Liver (tissue), 10 donors: ENCODE measurements at places on chromosomes 7 and 10. TPM values are rescaled to one million over a fixed set of nuclear protein-coding genes. Genes with fewer than 3 reads are reported as not detected.

Gene VWC2
- not detected for polyA plus RNA-seq

GRCh38 chr7:11424006-11424405 lies 408.0 kb downstream of the THSD7A start:
- H3K4me3 ChIP-seq, result no peak overlapping the region
- H3K27ac ChIP-seq, result no peak overlapping the region
- no peak for DNase-seq
- no peaks in the 10 kb centered on the region for H3K27me3 ChIP-seq

Gene ADRB1
- polyA plus RNA-seq, result not detected

Gene EPHA1
- polyA plus RNA-seq, result 10.3 TPM

Gene SPACDR
- not detected for polyA plus RNA-seq

- no peak for DNase-seq
- no peaks in the 10 kb centered on the region for H3K36me3 ChIP-seq
- H3K27ac ChIP-seq, result no peak overlapping the region
- H3K4me3 ChIP-seq, result no peak overlapping the region
- H3K27me3 ChIP-seq, result no peaks in the 10 kb centered on the region
- no peaks in the 10 kb centered on the region for H3K4me1 ChIP-seq
Observed at GRCh38 chr7:82740246-82740848, 296.8 kb upstream of the CACNA2D1 start.

DNA sequence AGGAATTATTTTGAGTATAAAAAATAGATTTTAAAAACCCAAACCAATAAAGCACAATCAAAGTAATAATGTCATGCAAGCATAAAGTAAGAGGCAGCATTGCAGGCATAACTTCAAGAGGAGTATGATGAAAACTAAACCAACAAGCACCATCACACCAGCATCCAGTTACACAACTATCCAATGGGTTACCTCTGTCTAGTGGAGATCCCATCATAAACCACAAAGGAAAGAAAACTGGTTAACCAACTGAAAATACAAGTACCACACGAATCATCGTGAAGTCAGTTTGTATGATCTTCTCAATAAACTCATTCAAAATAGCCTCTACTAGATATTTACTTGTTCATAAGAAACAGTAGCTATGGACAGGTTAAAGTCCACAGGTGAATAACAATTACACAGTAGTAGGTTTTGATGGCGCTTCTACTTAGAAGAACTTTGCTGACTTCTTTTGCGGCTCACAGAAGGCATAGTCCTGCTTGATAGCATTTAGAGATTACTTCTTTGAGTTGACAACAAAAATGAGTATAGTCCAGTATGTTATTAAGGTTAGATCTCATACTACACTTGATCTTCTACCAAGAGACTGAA lies 116.6 kb downstream of the MICU1 start:
- H3K36me3 ChIP-seq, result no peaks in the 10 kb centered on the region
- DNase-seq, result no peak
- H3K27ac ChIP-seq, result peak overlapping the region; percentile 53
- no peak overlapping the region for H3K4me3 ChIP-seq
- H3K27me3 ChIP-seq, result no peaks in the 10 kb centered on the region

DNA sequence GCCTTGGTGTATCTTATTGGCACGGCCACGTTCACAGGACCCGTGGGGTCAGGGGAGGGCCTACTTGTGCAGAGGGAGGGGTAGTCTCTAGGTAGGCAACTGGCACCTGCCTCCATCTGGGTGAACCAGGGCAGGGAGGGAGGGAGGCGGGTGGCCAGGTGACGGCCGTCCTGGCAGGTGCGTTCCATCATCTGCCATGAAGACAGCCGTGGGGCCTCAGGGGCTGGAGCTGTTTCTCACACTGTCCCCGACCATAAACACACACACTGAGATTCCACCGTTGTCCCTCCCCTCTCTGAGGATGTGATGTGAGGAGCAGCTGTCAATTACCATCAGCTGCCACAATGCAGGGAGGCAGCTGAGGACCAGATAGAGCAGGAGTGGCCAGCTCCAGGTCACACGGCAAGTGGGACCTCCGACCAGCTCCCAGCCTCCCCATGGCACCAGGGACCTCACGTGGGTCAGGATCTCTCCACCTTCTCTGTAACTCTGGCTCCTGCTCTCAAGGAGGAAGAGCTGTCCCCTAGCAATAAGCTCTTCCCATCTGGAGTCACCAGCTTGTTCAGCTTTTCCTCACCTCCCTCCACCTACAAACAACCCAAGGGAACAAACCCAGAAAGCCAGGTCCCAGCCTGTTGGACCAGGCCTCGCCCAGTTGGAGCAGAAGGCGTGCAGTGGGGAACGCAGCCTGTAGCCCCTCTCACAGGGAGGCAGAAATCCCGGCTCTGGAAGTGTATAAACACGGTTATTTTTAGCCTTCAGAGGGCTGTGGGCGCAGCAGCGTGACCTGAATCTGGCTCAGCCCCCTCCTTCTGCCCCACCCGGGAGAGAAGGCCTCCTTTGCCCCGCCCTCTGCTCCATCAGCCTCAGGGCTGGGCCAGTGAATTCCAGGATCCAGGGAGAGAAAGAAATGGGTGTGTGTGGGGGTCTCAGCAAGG lies 33.1 kb downstream of the ZMIZ1 start:
- no peaks in the 10 kb centered on the region for H3K36me3 ChIP-seq
- peaks cover 43% of the 10 kb centered on the region for H3K4me1 ChIP-seq
- no peak for DNase-seq
- H3K27me3 ChIP-seq, result no peaks in the 10 kb centered on the region
- peak overlapping the region; percentile 28 for H3K27ac ChIP-seq

DNA sequence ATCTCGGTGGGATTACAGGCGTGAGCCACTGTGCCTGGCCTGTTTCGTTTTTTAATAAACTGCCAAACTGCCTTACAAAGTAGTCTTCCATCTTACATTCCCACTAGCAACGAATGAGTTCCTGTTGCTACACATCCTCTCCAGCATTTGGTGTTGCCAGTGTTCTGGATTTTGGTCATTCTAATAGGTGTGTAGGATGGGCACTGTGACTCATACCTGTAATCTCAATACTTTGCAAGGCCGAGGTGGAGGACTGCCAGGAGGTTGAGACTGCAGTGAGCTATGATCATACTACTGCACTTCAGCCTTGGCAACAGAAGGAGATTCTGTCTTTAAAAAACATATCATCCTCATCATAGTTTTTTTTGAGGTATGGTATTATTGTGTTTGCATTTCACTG lies 21.4 kb upstream of the RSBN1L start:
- no peaks in the 10 kb centered on the region for H3K4me1 ChIP-seq
- H3K27ac ChIP-seq, result no peak overlapping the region
- DNase-seq, result no peak
- no peak overlapping the region for H3K4me3 ChIP-seq
- H3K27me3 ChIP-seq, result no peaks in the 10 kb centered on the region

Gene AKR1E2
- 0.58 TPM for polyA plus RNA-seq

DNA sequence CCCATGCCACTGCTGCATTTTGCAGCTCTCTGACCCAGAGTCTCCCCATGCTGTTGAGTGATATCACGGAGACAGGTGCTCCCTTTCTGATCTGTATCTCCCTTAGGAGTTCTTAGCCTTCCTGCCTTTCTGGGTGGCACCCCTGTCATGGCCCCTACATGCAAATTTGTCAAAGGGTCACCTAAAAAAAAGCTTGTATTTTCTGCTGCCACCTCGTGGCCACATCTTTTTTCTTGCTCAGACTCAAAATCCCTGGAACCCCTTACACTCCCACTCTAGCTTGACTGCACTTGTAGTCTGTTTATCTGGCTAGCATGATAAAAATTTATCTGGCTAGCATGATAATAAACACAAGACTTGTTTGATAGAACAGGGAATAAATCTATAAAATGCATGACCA lies 809.1 kb downstream of the SORCS1 start:
- no peaks in the 10 kb centered on the region for H3K4me1 ChIP-seq
- H3K36me3 ChIP-seq, result no peaks in the 10 kb centered on the region
- no peak for DNase-seq
- H3K27ac ChIP-seq, result no peak overlapping the region

DNA sequence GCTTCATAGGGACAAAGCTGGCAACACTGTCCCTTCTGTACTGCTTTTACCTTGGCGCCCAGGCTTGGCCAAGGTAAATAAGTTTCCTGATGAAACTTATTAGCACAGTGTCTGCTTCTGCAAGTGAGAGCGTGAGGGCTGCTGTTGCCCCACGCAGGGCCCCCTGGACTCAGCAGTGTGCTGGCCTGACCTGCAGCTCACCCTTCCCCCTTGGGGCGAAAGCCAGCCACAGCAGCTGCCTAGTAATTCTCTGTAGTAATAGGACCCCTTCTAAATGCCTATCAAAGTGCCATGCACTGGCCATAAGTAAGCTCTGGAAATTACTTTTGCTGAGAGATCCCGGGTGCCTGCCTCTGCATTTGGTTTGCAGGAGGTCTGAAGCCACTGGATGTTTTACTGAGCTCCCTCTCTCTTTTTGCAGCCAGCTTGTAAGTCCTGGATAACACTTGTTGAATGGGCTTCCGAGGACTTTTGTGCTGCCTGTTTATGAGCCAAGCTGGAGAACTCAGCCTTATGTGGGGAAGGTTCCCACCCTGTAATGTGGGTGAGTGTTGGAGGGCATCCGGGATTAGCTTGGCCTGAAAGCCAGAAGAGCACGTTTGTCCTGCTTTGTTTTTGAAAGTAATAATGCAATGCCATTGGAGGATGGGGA lies 293.9 kb downstream of the C7orf25 start:
- H3K4me3 ChIP-seq, result no peak overlapping the region
- no peak overlapping the region for H3K27ac ChIP-seq
- H3K27me3 ChIP-seq, result no peaks in the 10 kb centered on the region

- no peaks in the 10 kb centered on the region for H3K36me3 ChIP-seq
- no peaks in the 10 kb centered on the region for H3K27me3 ChIP-seq
- no peak for DNase-seq
- H3K4me1 ChIP-seq, result no peaks in the 10 kb centered on the region
- no peak overlapping the region for H3K4me3 ChIP-seq
Observed at GRCh38 chr10:42999385-43000020, 77.4 kb upstream of the RET start.

DNA sequence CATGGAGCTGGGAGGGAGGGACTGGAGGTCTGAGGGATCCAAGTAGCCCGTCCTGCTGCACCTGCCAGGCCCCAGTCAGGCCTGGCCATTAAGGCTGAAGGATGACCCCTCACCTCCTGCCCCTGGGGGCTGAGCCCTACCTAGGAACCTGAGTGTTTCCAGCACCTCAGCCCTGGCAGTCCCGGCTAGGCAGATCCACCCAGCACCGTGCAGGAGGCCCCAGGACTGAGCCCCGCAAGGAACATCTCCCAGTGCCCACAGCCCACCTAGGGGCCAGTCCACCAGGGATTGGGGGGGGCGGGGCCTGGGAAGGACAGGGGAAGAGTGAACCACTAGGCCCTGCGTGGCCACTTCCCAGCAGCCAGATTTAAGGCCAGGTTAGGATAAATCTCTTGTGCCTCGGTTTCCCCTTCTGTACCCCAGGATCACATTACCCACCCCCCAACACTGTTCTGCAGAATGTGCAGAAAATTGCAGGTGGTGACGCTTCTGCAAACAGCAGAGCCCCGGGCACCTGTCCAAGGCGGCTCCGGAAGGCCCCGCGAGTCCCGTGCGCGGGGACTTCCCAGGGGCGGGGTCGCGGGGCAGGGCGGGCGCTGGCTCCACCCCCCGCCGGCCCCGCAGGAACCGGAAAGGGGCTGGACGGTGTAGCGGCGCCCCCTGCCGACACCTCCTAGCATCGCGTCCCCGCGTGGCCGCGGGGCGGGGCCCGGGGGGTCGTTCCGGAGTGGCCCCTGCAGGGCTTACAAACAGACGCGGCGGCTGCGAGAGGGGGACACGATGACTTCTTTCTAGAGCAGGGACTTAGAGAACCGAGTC lies 55.9 kb downstream of the PWWP2B start:
- no peaks in the 10 kb centered on the region for H3K36me3 ChIP-seq
- no peak overlapping the region for H3K27ac ChIP-seq
- no peaks in the 10 kb centered on the region for H3K27me3 ChIP-seq
- no peak overlapping the region for H3K4me3 ChIP-seq
- DNase-seq, result peak; percentile 83
- peaks cover 11% of the 10 kb centered on the region for H3K4me1 ChIP-seq

GRCh38 chr7:7816816-7817536 lies 98.6 kb upstream of the RPA3 start:
- no peak overlapping the region for H3K4me3 ChIP-seq
- H3K27ac ChIP-seq, result no peak overlapping the region
- no peak for DNase-seq
- no peaks in the 10 kb centered on the region for H3K36me3 ChIP-seq

GRCh38 chr10:79090134-79090803 lies 21.5 kb downstream of the ZMIZ1 start:
- H3K27ac ChIP-seq, result no peak overlapping the region
- peaks cover 46% of the 10 kb centered on the region for H3K4me1 ChIP-seq
- H3K4me3 ChIP-seq, result no peak overlapping the region
- no peak for DNase-seq
- no peaks in the 10 kb centered on the region for H3K27me3 ChIP-seq
- H3K36me3 ChIP-seq, result no peaks in the 10 kb centered on the region

- H3K27me3 ChIP-seq, result no peaks in the 10 kb centered on the region
- no peak overlapping the region for H3K4me3 ChIP-seq
- DNase-seq, result peak; percentile 84
- no peaks in the 10 kb centered on the region for H3K4me1 ChIP-seq
Observed at GRCh38 chr7:1432411-1433082, 26.7 kb downstream of the MICALL2 start.

Gene ALDH18A1
- 19.2 TPM for polyA plus RNA-seq

DNA sequence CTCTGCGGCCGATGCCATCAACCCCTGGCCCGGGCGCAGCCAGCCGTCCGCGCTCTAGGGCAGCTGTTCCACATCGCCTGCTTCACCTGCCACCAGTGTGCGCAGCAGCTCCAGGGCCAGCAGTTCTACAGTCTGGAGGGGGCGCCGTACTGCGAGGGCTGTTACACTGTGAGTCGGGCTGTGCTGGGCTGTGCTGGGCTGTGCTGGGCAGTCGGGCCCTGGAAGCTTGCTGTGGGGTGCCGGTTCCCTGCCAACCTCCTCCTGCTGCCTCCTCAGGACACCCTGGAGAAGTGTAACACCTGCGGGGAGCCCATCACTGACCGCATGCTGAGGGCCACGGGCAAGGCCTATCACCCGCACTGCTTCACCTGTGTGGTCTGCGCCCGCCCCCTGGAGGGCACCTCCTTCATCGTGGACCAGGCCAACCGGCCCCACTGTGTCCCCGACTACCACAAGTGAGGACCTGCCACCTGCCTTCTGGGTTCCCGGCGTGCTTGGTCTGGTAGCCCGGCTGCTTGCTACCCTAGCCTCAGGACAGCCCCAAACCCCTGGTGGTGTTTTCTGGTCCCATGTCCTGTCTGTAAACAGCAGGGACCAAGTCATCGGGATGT lies 7.5 kb downstream of the ZYX start:
- no peaks in the 10 kb centered on the region for H3K27me3 ChIP-seq
- H3K27ac ChIP-seq, result no peak overlapping the region
- peaks cover 31% of the 10 kb centered on the region for H3K36me3 ChIP-seq
- H3K4me1 ChIP-seq, result peaks cover 26% of the 10 kb centered on the region
